AG09319 (cell line): ENCODE measurements at places on chromosomes 3 and 15.

- no peak for DNase-seq
Observed at GRCh38 chr3:120780977-120781376, 38.4 kb downstream of the GTF2E1 start.

GRCh38 chr3:44910693-44911092 lies 36.3 kb downstream of the TGM4 start:
- no peak for DNase-seq

DNA sequence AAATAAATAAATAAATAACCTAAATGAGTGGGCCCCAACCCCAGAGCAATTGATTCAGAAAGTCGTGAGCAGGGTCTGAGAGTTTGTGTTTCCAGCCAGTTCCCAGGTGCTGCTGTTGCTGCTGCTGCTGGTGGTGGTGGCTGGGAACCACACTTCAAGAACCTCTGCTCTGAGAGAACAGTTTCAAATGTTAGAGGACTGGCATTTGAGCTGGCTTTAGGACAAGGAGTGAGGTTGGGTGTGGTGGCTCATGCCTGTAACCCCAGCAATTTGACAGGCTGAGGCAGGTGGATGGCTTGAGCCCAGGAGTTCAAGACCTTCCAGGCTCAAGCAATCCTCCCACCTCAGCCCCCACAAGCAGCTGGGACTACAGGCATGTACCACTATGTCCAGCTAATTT lies 123.1 kb upstream of the UBE2E1 start:
- DNase-seq: no peak

DNA sequence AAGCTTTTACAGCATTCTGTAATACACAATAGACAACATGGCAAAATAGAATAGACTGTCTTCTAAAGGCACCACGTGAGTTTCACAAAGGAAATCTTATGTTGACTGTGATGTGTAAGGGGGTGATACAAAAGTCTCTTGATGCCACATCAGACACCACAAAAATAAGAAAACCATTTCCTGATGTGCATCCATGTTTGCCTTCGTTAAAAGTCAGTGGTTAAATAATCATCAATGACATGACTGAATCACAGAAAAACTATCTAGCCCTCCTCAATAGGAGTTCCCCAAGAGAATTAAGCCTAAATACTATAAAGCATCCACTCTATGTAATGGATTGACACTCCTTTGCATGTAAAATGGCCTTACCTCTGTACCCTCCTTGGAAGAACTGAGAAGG lies 198.6 kb upstream of the SLC2A2 start:
- no peak for DNase-seq

DNA sequence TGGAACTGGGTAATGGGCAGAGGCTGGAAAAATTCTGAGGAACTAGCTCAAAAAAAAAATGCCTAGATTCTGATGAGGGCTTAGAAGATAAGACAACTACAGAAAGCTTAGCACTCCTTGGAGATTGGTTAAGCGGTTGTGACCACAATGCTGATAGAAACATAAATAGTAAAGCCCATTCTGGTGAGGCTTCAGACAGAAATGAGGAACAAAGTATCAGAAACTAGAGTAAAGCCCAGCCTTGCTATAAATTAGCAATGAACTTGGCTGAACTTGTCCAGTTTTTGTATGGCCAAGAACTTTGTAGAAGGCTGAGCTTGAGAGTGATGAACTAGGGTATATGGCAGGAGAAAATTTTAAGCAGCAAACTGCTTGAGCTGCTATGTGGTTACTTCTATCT lies 25.4 kb downstream of the GOLGB1 start:
- DNase-seq: no peak

DNA sequence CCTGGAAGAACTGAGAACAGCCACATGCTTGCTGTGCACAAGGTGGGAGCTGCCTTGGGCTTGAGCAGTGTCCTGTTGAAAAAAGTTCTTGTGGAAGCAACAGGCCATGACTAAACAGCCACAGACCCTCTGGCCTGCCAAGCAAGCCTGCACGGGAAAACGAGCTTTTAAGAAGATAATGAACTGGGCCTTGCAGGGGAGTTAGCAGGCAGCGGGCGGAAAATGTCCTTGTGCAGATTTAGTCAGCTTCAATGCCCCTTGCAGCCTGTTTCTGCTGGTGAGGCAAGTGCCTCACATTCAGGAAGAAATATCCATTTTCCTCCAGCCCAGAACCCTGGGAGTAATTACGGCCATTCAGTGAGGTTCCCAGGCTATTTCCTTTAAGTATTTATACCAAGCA lies 126.2 kb upstream of the KLHL25 start:
- DNase-seq: no peak

DNA sequence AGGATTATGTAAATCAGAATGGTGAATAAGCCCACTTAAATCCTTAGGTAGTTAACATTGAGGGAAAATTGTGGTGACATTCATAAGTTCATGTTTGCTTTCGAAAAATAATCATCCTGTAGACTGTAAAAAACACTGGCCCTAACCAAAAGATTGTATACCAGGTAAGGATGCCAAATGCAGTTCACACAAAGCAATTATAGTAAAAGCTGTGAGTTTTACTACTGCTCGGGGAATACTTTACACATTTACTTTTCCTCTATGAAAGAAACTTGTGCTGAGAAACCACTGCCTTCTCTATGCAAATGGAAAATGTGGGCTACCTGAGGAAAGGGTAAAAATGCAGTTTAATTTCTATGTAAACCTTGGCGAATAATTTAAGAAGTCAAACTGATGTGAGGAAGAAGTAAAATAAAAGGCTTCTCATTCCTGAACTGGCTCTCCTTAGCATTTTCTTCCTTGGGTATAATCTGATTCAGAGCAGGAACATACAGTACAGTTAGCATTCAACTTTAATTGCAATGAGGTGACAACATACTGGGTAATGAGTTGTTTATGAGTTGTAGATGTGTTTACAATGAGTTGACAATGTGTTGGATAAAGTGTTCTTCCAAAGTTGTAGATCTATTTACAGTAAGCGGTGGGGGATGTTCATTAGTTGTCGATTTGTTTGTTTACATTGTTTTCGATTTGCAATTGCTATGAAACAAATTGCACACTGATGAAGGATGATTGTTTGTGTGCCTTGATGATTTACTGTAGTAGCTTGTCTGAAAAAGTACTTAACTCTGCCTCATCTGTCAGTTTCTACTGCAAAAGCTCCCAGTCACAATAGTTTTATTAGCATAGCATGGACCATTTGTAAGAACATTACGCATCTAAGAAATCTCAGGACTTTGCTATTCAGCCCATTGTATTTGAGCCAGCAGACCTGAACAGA lies 453.0 kb upstream of the DPH6 start:
- no peak for DNase-seq

DNA sequence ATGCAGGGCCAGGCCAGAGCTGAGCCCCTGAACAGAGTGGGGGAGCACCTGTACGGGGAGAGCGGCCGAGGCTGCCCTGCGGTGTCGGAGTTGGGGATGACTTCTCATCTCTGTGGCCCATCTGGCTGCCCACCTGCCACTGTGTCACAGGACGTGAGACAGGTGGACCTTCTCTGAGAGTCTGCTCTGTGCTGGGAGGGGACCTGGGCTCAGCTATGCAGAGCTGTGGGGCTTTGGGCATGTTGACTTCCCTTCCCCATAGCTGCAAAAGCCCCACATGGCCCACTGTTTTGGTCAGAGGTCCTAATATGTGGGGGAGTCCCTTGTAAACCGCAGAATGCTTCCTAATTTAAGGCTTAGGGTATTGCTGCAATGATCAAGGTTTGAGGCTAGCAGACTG lies 68.0 kb upstream of the TRPM1 start:
- no peak for DNase-seq

GRCh38 chr3:64133987-64134386 lies 91.3 kb downstream of the PRICKLE2 start:
- no peak for DNase-seq

DNA sequence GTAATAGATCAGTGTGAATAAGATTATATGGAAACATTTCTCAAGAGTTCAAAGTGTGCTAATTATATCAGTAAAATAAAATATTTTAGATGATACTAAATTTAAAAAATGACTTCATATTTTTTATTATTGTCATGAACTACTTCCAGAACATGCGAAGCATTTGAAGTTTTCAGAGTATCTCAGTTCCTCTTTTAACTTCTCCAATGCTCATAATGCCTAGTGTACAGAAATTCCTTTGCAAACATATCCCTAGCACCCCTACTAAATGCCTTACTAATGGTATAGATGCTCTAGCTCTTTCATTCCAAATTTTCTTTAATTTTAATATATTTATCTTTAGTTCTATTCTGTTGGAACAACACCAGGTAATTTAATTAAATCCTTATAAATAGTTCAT lies 580.4 kb downstream of the CADM2 start:
- no peak for DNase-seq

- no peak for DNase-seq
Observed at GRCh38 chr15:98202256-98202655, 241.8 kb downstream of the ARRDC4 start.

- DNase-seq: peak; percentile 34
Observed at GRCh38 chr3:28286595-28286994, 45.2 kb downstream of the CMC1 start.

- no peak for DNase-seq
Observed at GRCh38 chr3:31129241-31129640, 234.8 kb upstream of the GADL1 start.

GRCh38 chr15:41734079-41734478 lies 40.2 kb upstream of the MAPKBP1 start:
- no peak for DNase-seq

GRCh38 chr15:31845791-31846190 lies 184.5 kb upstream of the CHRNA7 start:
- DNase-seq: no peak

DNA sequence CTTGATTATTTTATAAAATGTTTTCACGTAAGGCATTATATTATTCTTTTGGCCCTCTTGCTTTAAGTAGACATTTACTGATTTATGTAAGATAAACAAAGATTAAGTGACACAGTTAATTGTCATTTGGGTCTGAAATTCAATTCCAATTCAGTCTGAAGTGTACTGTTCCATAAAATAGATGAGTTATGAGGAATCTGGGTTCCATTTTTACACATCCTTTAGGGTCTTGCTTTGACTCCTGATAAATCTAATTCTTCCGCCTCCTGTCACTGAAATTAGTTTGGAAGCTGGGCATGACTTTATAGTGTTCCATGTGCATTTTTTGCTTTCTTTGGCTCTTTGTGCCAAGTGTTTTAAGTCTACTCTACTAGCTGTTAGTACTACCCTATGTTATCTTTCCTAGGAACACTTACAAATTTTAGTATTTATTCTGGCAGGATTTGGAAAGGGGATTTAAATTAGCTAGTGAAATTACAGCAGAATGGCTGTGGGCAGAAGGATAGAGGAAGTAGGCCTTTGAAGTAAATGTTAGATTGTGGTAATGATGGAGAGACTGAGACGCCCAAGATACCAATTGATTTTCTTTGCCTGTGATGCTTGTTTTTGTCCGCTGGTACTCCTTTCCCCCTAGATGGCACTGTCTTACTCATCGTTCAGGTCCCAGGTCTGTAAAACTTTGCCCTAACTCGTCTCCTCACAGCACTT lies 14.3 kb downstream of the ARL8B start:
- no peak for DNase-seq

DNA sequence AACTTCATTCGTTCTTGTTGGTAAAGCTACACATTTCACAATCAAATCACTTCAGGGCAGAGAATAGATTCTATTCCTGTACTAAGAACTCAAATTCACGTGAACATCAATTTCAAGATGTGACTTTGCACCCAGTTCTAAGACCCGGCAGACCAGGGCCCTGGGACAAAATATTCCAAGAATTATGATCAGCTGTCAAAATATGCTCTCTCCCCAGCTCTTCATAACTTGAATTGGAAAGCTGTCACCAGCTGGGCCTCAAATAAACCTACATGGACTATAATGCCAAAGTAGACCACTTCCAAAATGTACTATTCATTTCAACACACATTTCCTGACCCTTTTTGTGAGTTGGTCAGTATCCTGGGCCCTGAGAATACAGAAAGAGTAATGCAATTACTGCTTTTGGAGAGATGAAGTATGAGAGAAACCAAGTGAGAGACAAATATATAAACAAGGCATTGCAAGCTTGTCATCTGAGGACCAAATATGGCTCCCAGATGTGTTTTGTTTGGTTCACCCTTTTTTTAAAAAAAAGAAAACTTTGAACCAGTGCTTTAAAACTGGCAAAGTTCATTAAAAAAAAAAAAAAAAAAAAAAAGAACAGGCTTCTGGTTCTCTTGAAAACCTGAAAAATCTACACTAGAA lies 14.9 kb downstream of the MAGI1 start:
- DNase-seq: no peak

- DNase-seq: no peak
Observed at GRCh38 chr3:6088433-6088832, 772.5 kb upstream of the GRM7 start.

- DNase-seq: no peak
Observed at GRCh38 chr3:167918686-167919085, 177.0 kb downstream of the GOLIM4 start.

DNA sequence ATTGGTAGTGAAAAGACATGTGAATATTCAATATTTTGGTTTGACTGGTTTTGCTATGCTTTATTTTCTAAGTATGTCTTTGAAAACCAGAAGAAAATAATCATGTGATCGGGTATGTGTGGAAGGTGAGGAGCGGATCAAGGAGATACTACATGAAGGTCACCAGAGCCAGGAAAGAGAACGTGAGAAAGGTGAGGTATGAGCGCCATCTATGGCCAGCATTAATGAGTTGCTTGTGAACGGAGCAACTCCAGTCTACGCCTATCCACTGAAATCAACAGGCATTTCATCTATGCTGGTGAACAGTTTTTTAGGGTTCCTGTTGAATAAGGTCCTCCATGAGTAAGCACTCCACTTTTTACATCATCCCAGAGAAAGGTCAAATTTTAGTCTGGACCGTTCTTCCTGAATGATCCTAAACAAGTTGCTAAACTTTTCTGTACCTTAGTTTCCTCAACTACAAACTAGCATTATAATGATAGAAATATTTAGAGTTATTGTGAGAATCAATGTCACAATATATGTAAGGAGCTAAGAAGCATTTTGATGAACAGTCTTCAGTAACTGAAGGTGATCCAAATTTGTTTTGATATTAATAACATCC lies 1435.2 kb upstream of the CADM2 start:
- DNase-seq: no peak

- DNase-seq: no peak
Observed at GRCh38 chr3:141355242-141355641, 13.1 kb upstream of the ZBTB38 start.

DNA sequence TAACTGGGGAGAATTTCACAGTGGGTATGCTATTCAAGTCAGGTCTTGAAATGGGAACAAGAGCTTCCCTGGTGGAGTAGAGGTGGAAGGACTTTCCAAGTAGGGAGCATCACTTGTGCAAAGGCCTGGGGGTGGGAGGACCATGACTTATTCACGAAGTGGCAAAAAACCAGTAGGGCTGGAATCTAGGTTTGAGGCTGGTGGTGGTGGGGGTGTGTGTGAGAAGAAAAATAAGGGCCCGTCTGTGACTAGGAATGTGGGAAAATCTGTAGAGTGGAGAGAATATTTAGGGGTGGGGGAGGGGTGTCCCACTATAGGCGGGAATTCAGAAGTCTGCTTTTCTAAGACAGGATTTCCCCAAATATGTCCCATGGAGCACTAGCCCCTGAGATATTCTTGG lies 271.9 kb upstream of the TBL1XR1 start:
- no peak for DNase-seq

DNA sequence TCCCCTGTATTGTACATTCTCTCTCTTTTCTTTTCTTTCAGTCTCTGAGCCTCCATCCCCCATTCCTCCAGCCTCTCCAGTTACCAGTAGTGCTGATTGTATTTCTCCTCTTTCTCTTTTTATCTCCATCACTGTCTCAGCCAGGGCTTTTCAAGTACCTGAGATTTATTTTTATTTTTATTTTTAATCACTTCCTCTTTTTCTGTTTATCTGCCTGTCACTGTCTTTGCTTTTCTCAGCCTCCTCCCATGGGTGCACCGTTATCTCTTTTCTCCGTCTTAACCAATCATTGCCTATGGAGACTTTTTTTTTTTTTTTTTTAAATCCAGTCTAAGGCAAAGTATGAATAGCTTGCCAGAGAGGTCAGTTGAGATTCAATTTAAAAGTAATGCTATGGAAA lies 359.3 kb downstream of the GAP43 start:
- DNase-seq: no peak
